ENCODE measurements at places on chromosomes 1 and 21.

DNA sequence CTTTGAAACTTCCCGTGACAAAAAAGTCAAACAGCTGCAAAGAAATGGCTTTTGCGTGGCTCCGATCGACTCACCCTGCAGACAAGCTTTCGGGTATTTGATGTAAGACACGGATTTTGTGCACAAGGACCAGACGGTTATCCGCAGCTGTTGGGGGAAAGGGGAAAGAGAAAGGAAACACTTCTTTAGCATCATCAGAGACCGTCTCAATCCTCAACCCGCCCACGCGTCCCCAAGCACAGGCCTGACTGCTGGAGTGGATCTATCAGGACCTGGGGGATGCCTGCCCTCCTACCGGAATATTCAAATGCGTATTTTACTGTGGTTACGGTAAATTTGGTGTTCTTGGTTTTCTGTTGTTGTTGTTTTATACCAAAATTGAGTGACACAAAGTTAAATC is 11.2 kb downstream of the WRAP73 start:
- no peak for DNase-seq

GRCh38 chr1:99348397-99349132 is 84.3 kb downstream of the PLPPR4 start:
- DNase-seq, result no peak

DNA sequence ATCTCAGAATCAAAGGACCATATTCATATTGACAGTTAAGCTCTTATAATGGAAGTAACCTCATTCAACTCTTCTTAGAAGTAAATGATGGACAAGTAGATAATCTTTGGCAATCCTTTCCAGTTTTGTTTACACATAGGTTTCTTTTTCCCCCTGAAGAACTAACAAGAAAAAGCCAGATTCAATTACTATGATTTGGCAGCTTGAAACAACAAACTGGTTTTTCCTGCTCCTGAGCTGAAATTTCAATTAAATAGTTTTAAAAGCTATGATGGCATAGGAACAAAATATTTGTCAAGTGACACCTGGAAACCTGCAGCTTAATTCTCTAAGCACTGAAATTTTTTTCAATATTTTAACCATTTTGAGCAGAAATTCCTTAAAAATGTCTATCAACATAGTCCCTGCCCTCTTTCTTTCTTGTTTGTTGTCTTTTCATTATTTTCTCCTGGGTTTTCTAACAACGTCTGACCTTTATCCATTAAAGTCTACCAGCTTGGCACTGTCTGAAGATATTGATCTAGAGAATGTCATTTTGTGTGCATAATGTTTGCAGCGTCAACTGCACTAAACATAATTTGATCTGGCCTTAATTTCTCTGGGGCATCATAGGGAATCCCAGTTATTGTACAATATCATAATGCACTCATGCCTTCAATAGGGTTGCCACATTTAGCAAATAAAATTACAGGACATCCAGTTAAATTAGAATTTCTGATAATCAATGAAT is 4.0 kb upstream of the SLC35A3 start:
- no peak for DNase-seq

DNA sequence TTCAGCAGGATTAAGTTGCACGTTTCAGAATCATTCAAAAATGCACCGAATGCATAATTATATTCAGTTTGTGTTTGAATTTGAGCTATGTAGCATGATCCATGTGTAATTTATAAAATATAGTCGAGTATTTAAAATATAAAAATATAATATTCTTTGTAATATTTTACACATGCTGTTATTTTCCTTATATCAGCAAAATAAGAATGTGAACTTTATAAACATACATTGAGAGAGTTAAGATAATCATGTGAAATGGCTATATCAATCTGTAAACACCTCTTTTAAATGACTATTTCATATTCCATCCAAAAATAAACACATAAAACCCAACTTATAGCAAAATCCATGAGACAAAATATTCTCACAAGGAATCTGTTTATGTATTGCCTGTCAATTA is 303.7 kb downstream of the LRRC7 start:
- DNase-seq, result no peak

DNA sequence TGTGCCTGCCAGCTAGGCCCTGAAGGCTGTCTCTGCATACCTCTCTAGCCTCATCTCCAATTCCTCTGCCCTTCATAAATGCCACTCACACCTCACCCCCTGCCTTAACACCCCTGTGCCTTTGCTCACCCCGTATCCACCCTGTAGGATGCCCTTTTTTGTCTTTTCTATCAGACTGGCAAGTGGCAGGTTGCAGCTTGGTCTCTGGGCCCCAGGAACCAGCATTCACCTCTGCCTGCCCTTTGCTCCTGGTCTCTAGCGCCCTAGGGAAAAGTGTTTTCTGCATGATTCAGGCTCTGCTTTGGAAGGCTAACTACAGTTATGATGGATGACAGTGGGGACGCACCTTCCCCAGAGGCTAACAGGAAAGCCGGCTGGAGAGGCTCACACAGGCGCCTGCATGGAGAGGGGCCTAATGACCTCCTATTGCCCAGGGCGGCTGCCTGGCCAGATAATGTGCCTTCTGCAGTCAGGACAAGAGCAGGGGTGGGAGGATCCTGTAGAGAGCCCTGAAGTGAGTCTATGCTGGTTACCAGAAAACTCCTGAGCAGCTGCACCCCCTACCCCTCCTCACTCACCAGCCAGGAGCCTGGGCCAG is 11.2 kb downstream of the KANK4 start:
- no peak for DNase-seq

DNA sequence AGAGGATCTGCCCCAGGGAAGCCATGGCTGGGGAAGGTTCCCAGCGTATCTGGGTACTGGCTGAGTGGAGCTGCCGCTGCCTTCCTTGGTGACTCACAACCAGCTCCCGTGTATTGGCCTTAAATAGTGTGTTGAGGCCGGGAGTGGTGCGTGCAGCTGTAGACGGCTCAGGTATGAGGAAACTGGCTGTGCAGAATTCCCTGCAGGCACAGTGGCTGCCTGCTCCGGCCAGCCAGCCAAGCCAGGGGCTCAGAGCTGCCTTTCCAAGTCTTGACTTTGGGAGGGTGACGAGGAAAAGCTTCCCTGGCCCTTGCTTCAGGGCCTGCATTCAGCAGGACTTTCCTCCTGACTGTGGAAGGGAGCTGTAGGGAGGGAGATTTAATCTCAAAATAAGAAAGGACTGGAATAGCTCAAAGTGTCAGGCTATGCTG is at the start of gene VTCN1:
Gene VTCN1, minus strand, starts transcription at position 97 of the 431 bp plus-strand sequence. Its CDS starts 72 bp downstream, at position 25.
- DNase-seq, result no peak
